Calu3 (cell line): ENCODE measurements at places on chromosomes 7 and 10.

GRCh38 chr7:30304177-30304884 is 19.9 kb downstream of the ZNRF2 start:
- no peak for DNase-seq

DNA sequence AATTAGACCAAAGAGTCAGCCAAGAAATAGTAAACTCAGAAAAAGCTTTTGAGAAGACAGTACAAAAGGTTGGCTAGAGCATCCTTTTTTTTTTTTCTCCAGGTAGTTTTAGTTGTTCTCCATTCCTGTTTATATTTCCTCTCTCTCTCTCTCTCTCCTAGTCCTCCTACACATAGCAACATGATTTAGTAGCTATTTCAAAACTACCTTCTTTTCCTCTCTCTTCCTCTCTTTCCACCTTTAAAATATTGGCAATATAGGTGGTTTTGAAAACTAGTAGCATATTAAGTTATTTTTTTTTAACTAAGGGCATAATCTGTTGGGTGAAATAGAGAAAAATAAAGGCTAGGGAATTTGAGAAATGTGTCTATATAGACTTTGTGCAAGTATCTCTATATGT is 5.0 kb downstream of the SKIDA1 start:
- no peak for DNase-seq

DNA sequence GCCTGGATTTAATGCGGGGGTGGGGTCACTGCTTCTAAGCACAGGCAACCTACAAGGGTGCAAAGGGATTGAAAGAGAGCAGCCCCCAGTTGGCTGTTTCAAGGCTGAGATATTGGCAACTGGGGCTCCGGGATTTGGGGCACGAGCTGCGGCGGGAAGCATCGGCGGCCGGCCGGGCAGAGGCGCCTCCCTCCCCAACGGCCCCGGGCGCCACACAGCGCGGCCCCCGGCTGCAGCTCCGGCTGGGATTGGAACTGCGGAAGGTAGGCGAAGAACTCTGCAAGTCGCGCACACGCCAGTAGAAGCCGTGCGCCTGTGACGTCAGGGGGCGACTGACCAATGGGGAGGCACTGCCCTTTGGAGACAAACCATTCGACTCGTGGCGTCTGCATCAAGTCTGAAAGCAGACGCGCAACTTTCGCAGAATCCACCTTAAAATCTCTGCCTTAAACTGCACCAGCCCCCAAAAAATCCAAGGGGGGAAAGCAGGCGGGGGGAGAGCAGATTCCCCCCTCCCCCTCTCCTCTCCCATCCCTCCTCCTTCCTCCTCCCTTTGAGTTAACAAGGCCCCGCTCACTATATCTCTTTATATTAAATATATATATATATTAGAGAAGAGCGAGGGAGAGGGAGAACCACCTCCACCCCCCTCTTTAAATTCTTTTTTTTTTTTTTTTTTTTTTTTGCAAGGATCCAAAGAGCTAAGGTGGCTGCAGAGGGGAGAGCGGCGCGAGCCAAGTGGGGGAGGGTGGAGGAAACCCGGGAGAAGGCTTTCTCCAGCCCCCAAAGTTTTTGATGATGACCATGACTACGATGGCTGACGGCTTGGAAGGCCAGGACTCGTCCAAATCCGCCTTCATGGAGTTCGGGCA is at the start of gene DLX6:
TSS of gene DLX6 (plus strand) at position 371 of the 872 bp plus-strand sequence. CDS start at position 796, 425 bp downstream.
- DNase-seq, result peak; percentile 73

GRCh38 chr10:111017098-111017497 is 59.7 kb upstream of the ADRA2A start:
- DNase-seq, result no peak

GRCh38 chr10:22655312-22655981 is 58.9 kb downstream of the PIP4K2A start:
- peak; percentile 36 for DNase-seq

GRCh38 chr7:17069146-17069545 is 187.4 kb upstream of the AGR3 start:
- no peak for DNase-seq

DNA sequence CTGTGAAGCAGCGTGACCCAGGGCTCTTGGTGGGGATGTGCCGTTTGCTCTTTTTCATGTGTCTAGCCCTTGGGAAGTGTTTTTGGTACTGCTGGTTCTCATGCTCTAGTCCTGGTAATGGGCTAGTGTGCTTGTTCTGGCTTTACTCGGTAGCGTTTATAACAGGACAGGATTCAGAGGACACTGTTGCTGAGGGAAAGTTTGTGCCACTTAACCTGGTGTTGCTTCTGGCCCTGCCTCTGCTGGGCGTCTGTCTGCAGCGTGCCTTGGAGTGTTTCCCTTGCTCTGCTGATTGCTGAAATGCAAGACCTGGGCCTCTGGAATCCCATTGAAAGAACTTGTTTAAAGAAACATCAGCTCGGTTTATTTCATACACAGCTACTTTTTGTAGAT is 35.0 kb downstream of the INPP5A start:
- no peak for DNase-seq

- peak; percentile 82 for DNase-seq
Observed at GRCh38 chr7:732094-732541, 5.0 kb upstream of the PRKAR1B start.

GRCh38 chr10:929960-930624 is 1.4 kb downstream of the LARP4B start:
- no peak for DNase-seq

DNA sequence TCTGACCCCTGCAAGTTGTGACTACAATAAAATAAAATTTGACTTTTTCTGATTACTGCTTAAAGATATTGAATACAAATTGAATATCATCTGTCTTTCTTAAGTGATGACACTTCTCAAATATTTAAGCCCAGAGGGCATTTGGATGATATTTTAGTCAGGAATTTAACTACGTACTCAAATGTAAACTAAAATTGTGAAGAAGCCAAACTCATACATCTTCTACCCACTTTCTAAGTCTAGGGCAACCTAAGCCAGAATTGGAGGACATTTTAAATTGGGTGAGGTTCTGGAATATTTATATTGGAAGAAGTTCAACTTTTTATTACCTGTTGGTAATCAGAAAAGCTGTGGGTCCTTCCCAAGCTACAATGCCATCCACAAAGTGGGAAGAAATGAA is 149.1 kb upstream of the WDR11 start:
- no peak for DNase-seq

DNA sequence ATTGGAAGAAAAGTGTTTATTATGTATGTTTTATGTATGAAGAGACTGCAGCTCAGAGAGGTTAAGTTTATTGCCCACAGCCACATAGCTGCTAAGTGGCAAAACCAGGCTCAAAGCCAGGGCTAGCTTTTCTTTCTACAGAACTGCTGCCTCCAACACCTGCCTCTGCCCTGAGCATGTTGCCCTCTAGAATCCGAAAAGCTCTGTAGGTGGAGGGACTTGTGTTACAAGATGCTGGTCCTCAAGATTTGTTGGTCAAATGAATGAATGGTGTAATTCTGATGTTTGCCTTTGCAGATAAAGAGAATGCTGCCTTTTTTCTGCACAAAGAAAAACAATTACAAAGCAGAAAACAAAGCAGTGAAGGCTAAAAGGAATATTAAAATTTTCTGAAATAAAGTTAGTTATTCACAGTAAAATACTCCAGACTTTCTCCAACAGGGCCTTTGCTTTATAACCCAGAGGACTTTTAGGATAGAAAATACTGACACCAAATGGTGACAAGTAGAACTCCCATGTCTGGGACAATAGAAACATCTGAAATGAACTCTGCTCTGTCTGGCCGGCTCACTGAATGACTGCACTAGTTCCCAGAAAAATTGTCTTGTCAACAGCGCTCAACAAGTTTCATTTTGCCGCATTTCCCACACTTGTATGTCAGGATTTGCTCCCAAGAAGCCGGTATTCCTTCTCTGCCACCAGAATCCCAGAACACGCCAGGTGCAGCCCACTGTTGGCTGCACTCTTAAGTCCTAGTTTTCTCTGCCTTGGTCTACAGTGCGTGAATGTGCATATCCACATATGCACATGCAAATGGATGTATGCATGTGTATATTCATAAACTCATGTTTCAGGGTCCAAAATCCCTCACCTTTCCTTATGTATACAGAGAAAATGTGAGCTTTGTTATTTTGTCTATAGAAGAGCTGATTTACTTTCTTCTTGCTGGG is 11.0 kb upstream of the DNTT start:
- no peak for DNase-seq

DNA sequence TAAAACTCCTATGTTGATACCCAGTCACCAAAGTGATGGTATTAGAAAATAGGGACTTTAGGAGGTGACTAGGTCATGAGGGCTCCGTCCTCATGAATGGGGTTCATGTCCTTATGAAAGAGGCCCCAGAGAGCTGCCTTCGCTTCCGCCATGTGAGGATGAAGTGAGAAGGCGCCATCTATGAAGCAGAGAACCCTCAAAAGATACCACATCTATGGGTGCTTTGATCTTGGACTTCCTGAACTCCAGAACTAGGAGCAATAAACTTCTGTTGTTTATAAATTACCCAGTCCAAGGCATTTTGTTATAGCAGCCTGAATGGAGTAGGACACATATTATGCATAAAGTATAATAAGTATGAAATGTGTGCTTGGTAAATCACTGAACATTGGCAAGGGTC is 8.1 kb upstream of the PDSS1 start:
- DNase-seq, result no peak

DNA sequence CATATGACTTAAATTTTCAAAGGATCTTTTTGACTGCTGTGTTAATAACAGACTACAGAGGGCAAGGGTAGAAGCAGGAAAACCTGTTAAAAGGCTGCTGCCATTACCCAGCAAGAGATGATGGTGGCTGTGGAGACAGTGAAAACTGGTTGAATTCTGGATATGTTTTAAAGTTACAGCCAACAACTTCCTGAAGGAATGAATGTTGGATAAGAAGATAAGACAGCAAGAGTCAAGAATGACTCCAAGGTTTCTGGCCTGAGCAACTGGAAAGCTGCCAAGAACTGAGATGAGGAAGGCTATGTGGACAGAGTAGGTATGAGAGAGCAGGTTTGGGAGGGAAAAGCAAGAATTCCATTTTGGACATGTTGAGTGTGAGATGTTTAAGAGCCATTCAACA is 19.1 kb downstream of the CNOT4 start:
- DNase-seq, result peak; percentile 24

DNA sequence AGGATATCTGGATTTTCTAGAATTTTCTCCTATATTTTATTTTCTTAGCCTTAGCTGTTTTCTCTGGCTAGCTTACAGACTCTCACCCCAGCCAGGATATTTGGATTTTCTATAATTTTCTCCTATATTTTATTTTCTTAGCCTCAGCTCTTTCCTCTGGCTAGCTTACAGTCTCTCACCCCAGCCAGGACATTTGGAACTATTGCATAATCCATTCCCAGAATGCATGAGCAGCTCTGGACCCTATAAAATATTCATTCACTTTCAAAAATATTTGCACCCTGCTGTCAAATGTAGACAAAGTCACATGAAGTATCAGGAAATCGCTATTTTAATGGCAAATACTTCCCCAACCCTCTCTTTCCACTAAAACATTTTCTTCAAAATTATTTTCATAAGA is 298.9 kb downstream of the DNAJB6 start:
- DNase-seq, result no peak

GRCh38 chr7:36763132-36763816 is 39.0 kb upstream of the AOAH start:
- DNase-seq, result no peak

DNA sequence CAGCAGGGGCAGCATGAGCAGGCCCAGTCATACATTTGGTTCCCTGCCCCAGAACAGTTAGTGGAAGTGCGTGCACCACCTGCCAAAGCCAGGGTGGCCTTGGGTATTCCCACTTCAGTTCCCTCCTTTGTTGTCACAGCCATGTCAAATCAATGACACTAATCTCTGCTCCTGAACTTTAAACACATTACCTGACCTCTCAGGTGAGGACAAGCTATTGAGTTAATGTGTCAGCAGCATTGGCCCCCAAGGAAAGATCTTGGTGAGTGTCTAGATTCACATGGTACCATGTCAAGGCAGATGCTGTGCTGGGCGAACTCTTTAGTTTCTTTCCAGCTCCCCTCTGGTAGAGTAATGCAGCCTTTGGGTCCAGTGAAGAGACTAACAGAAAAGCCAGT is 2.1 kb downstream of the CYP3A5 start:
- no peak for DNase-seq

- no peak for DNase-seq
Observed at GRCh38 chr10:60003651-60004523, 97.5 kb upstream of the CCDC6 start.

- DNase-seq, result no peak
Observed at GRCh38 chr7:158898025-158898424, 41.7 kb downstream of the DYNC2I1 start.

DNA sequence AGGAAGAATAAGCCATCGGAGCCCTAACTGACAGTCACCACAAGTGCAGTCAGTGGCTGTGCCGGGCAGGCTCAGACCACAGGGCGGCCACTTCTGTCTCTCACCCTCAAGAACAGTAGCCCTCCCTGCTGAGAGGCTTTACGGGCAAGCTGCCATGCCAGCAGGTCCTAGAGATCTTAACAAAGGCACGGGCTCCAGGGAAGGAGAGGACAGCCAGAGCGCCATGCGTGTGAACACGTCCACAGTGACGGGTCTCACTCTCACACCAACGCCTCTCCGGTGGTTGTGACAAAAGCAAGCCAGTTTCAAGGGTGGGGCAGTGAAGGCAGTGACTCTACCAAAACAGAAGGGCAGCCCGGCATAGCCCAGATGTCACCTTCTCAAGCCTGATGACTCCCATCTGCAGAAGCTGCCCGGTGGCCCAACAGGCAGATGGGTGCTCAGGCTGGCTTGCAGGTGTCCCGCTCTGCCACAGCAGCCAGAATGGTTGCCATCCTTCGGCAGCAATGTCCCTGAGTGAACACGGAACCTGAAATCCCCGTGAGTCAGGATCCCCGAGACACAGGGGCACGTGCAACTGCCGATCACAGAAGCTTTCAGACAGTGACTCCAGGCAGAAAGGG is 102.0 kb downstream of the FAM53B start:
- DNase-seq, result no peak

GRCh38 chr10:75640381-75640780 is 209.0 kb downstream of the LRMDA start:
- DNase-seq, result no peak

- no peak for DNase-seq
Observed at GRCh38 chr10:35743351-35743750, 101.3 kb upstream of the FZD8 start.

DNA sequence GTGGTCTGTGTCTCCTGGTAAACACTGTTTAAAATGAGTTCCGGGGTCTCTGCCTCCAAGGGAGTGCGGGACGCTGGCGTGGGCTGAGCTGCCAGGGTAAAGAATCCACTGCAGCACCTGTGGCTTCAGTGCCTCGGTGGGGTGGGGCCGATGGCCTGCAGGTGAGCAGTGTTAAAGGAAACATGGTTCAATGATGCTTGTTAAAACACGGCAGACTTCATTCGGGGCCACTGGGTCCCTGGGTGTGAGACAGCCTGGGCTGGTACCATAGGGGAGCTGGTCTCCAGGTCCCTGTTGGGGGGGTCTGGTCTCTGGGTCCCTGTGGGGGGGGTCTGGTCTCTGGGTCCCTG is 24.9 kb upstream of the KNDC1 start:
- no peak for DNase-seq

GRCh38 chr10:51691135-51691534 is 8.3 kb downstream of the CSTF2T start:
- DNase-seq, result no peak

GRCh38 chr10:43885252-43885651 is 236.6 kb upstream of the ZNF32 start:
- DNase-seq, result no peak
